ENCODE measurements at places on chromosomes 6 and 20.

- no peak for DNase-seq
Measured at GRCh38 chr6:40856271-40856670, 182.8 kb downstream of the UNC5CL start.

DNA sequence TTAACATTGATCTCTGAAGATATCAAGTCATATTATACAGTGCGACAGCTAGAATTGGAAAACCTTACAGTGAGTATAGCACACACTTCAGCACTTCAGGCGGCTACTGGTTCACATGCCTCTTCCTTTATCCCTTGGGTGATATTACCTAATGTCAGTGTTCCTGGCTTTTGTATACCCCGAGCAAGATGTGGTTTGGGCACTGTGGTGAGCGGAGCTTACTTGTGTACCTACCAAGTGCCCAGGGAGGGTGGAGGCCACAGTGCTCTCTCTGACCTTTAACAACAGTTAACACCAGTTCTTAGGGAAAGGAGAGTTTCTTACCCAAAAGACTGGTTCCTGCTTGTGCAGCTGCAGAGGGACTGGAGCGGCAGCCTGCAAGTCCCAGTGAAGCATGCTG, 64.4 kb downstream of the PTPN1 start:
- DNase-seq: no peak

- DNase-seq: peak; percentile 11
Measured at GRCh38 chr20:22586645-22587310, 2.4 kb upstream of the FOXA2 start.

GRCh38 chr20:36297656-36298055, 8.5 kb upstream of the DLGAP4 start:
- DNase-seq: no peak

DNA sequence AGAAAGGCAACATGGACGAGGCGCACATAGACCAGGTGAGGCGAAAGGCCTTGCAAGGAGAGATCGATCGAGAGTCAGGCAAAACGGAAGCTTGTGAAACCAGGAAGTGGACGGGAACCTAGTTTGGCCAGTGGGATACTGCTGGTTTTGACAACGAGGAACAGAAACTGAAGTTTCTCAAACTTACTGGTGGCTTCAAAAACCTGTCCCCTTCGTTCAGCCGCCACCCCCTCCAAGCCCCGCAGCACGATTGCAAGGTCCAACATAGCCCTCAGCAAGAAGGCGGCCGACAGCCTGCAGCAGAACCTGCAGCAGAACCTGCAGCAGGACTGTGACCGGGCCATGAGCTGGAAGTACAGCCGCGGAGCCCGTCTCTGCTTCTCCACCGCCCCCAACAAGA, 238.0 kb downstream of the KHDC1L start:
- no peak for DNase-seq

- DNase-seq: no peak
Measured at GRCh38 chr20:6384380-6384779, 261.6 kb upstream of the FERMT1 start.

DNA sequence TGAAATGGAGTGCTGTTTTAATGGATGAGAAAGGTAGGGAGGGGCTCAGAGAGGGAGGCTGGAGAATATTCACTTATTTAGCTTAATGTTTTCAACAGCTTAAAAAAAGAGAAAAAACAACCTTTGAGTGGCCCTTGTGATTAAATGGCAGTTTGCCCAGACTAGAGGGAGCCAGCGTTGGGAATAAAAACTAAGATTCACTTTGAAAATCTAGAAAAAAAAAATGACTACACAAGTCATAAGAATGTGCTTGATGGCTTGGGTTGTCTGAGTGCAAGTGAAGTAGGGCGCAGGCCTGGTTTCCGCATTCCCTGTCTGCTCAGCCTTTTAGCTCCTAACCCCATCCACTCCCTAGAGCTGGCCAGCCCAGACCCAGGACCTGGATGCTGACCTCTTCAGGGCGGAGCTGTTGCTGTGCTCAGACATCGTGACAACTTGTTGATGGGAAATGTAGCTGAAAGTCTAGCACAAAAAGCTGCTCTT, 28.9 kb downstream of the UTRN start:
- DNase-seq: no peak

DNA sequence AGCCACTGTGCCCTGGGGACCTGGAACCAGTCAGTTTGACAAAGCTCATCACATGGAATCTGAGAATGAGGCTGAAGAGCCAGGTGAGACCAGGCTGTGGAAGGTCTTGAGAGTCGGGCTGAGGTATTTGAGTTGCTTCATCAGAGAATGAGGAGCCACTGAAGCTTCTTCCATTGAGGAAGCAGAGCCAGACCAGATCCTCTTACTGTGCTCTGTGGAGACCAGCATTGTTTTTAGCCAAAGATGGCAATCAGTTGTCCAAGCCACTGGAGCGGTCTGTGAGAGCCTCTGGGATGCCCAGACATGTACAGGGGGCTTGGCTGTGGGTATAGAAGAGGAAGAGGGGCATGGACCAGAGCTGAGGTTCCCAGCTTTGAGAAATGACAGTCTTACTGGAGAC, 6.1 kb upstream of the EPB41L1 start:
- DNase-seq: no peak

DNA sequence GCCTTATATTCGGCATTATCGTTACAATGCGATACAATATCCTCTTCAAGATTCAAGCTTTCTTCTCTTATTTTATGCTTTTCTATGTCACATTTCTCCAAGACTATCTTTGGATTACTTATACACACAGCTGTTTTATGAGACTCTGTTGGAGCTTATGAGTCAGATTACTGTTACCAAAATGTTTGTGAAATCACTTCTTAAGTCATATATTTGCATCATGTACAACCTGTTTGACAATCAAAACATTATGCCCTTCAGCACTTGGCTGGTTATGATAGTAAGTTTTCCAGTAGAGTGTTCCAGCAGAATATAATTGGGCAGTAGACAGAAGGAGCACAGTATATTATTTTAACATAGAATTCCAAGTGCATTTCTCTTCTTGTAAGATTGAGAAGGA, 35.2 kb downstream of the BMP6 start:
- DNase-seq: no peak

DNA sequence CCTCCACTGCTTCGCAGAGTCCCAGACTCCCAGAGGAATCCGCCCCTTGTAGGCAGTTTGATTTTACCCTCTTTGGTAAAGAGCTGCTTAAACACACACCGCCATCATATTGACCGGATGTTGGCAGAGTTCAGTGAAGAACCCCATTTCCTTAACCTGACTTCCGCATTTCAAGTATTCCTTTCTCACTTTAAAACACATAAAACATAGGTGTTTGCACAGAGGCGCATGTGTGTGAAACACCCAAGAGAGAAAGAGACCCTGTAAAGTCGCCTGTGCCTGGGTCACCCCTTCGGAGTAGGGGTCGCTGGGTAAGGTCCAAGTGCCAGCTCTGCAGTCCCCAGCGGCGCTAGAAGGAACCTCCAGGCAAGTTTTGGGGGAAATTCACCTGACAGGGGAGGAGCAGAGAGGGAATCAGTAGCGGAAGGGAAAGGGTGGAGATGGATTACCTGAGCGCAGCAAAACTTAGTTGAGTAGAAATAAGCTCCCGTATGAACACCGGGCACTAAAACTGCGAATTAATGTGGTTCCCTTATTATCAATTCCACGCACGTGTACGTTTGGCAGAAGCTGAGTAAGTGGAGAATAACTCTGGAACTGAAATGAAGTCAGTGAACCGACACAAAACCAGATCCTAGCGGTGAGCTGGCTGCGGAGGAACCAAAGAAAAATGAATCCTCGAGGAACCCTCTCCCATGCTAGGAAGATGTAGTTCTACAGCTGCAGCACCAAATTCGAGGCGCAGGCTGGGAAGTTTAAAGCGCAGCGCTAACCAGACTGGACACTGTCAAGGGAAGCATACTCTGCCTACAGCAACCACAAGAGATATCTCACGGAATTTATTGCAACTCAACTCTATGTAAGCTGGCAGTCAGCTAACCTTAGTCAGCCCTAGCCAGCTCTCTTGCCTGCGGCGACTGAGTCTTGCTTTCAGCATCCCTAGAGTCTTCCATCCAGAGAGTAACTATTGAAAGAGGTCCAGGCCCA, 3.5 kb upstream of the HTR1B start:
- DNase-seq: no peak

DNA sequence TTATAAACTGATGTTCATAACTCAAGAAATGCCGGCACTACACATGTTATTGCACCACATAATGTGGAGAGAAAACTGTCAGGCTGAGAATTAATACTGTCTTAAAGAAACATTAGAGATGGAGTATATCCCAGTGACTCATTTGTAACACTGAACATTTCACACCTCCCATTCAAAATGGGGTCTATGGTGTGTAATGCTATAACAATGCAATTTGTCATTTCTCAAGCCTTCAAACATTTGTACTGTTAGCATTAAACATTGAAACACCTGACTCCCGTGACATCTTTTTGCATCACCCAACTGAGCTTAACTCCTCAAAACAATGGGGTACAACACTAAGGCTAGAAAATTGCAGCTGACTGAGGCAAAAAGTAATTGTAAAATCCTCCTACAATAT, 151.7 kb downstream of the DST start:
- DNase-seq: no peak

- no peak for DNase-seq
Measured at GRCh38 chr20:25173886-25174308, 21.6 kb upstream of the ENTPD6 start.

GRCh38 chr20:48285656-48286055, 500.4 kb upstream of the SULF2 start:
- DNase-seq: no peak

GRCh38 chr6:16511040-16511660, 250.1 kb downstream of the ATXN1 start:
- DNase-seq: no peak

GRCh38 chr6:168583821-168584220, 142.8 kb downstream of the SMOC2 start:
- no peak for DNase-seq

DNA sequence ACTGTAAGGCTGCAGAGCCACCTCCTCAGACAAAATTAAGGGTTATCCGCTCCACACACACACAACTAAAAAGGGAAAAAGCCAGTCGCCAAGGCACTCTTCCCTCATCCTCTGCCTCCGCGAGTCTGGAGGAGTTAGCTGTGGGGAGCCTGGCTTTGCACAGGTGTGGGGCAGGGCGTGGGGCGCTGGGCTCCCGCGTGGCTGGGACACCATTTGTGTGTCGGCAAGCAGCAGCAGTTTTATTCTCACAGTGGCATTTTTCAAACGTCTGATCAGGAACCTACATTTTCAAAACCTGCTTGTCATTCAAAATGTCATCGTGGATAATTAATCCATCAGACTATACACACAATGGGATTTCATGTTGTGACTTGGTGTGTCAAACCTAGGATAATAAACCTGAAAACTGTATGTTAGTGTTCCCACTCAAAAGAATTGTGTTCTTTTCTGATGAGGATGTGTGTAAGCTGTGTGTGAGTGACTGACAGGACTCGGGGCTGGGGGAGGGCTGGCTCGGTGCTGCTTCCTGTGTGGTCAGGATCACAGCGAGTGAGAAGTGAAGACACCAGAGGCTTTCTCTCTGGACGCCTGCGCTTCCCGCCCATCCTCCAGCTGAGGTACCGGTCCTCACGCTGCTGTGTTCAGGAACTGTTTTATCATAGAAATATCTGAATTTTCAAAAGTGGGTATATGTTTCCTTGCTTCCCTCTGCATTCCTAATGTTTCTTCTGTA, 83.1 kb downstream of the IRF4 start:
- peak; percentile 70 for DNase-seq

- no peak for DNase-seq
Measured at GRCh38 chr6:5766260-5766659, 240.5 kb downstream of the NRN1 start.

DNA sequence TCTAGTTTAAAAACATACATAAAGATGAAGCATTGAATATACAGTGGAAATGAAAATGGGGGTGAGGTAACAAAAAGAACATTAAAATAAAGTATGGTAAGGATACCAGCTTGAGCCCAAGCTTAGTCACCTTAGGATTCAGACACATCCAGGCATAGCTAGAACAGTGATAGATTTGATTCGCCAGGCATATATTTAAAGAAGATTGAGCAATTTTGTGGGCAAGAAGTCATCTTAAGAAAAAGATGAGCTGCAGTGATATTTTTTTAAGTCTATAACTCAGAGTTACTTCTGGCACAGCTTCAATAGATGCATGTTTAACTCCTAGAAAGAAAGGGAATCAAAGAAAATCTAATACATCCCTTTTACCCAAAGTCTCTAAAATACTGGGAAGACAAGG, 97.9 kb downstream of the BMP5 start:
- DNase-seq: no peak

DNA sequence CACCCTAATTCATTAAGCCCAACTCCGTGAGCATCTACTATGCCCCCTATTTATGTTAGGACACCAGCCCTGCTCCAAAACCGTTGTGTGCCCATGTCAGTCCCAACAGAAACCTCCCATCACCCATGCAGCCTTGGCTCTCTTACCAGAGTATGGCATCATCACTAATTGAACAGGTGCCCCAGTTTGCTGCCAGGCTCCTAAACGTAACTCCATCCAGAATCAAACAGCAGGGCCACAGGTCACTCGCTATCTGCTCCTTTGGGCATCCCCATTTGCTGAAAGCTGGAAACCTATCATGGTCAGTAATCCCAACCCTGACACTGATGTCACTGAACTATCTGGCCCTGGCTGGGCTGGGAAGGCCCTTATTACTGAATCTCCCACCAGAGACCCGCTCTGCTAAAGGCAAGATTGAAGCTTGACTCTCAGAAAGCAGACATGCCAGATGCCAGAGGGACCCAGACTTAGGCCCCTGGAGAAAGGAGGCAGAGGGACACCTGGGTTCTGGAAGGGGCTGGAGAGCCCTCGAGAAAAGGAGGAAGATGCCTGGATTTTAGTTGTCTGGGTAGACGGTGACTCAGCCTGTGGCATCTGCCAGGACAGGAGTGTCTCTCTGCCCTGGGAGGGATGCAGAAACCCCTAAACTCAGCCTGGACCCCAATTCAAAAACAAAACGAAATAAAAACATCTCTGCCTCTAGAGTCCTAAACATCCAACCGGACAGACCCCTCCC, 14.0 kb downstream of the MUCL3 start:
- no peak for DNase-seq

- no peak for DNase-seq
Measured at GRCh38 chr6:34556031-34556471, at the start of gene SPDEF. Gene SPDEF (minus strand): TSS chr6:34556329. CDS start chr6:34544455, 11,874 bp downstream.

GRCh38 chr20:3678856-3679720, 2.7 kb downstream of the ADAM33 start:
- DNase-seq: no peak

DNA sequence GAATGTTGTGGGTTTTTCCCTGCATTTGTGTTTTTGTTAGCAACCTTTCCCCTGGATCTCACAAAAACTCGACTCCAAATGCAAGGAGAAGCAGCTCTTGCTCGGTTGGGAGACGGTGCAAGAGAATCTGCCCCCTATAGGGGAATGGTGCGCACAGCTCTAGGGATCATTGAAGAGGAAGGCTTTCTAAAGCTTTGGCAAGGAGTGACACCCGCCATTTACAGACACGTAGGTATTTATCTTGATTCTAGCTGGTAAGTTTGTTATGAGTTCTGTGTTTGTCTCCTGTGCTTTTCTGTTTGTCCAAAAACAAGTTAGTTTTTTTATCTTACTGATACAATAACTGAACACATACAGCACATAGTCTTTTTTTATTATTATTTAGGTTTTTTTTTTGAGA, 3.0 kb downstream of the SLC25A27 start:
- DNase-seq: no peak
